Gastroesophageal sphincter (tissue), 4 donors: ENCODE measurements at places on chromosomes 11 and 22.

DNA sequence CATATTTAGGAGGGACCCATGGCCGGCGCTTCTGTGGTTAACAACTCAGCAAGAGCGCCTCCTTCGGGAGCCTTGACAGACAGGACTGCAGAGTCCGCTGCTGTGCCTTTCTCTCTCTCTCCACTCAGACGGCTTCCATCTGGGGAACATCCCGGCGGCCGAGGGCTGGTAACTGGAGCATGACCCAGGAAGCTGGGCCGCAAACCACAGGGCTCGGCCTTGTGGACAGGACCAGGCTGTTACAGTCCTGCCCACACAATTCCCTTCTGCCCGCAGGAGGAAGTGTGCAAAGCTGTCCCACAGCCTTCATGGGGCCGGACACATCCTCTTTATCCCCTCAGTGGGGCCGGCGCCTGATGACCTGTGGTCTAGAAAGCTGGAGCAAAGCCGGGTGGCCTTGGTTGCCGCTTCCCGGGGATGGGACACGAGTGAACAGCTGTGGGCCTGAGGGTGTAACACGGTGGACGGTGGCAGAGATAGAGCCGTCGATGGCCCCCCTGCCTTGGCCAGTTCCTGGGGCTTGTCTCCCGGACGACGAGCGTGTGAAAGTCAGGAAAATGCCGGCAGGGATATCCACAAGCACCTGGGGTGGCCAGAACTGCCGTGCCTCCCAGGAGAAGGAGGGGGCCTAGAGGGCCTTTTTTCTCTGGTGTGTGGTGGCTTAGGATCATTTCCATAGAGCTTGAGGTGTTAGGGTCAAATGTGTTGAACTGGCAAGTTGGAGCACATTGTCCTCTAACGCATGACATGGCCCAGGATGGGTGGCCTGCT is 50.1 kb downstream of the FBLN1 start:
- no peak overlapping the region for H3K4me3 ChIP-seq
- H3K27me3 ChIP-seq: no peaks in the 10 kb centered on the region
- peaks cover 55% of the 10 kb centered on the region for H3K4me1 ChIP-seq
- no peaks in the 10 kb centered on the region for H3K36me3 ChIP-seq
- no peak for ATAC-seq

GRCh38 chr11:35787013-35787504 is 124.5 kb downstream of the TRIM44 start:
- H3K4me3 ChIP-seq: no peak overlapping the region
- no peaks in the 10 kb centered on the region for H3K4me1 ChIP-seq

DNA sequence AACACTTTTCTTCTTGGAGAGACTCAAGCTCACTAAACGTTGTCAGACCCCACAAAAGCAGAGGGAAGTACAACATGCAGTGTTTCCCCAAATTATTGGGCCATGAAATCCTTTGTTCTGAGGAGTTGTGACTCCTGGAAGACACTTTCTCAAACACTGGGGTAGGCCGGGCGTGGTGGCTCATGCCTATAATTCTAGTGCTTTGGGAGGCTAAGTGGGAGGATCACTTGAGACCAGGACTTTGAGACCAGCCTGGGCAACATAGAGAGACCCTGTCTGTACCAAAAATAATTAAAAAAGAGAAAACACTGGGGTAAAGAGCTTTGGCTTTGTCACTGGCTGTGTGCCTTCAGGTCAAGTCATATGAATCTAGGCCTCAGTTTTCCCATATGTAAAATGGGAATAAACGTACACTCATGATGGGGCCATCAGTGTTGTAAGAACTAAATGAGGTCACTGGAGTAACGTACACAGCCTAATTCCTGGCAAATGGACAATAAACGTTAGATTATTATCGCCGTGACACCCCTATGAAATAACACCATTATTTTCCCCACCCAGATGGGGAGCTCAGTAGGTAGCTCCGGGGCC is 92.0 kb downstream of the RRM1 start:
- H3K36me3 ChIP-seq: no peaks in the 10 kb centered on the region
- H3K27ac ChIP-seq: no peak overlapping the region
- no peak for ATAC-seq

- H3K36me3 ChIP-seq: no peaks in the 10 kb centered on the region
- H3K27me3 ChIP-seq: peaks cover 61% of the 10 kb centered on the region
- no peaks in the 10 kb centered on the region for H3K4me1 ChIP-seq
- no peak overlapping the region for H3K27ac ChIP-seq
These were observed 162.6 kb downstream of the BUD13 start for GRCh38 chr11:116610190-116610589.

- H3K27ac ChIP-seq: no peak overlapping the region
- no peak overlapping the region for H3K4me3 ChIP-seq
- no peaks in the 10 kb centered on the region for H3K27me3 ChIP-seq
- H3K4me1 ChIP-seq: no peaks in the 10 kb centered on the region
These were observed 302.8 kb upstream of the NCAM1 start for GRCh38 chr11:112658431-112658878.

- H3K4me1 ChIP-seq: peaks cover 53% of the 10 kb centered on the region
- no peaks in the 10 kb centered on the region for H3K27me3 ChIP-seq
- ATAC-seq: no peak
- no peak overlapping the region for H3K4me3 ChIP-seq
- peak overlapping the region; percentile 89 for H3K27ac ChIP-seq
These were observed 11.7 kb downstream of the MICAL2 start for GRCh38 chr11:12122083-12122482.

GRCh38 chr11:64101461-64101860 is 64.5 kb downstream of the MACROD1 start:
- H3K27ac ChIP-seq: peak overlapping the region; percentile 50
- ATAC-seq: no peak
- no peaks in the 10 kb centered on the region for H3K27me3 ChIP-seq
- H3K36me3 ChIP-seq: no peaks in the 10 kb centered on the region
- no peaks in the 10 kb centered on the region for H3K4me1 ChIP-seq

- H3K4me3 ChIP-seq: no peak overlapping the region
- no peak overlapping the region for H3K27ac ChIP-seq
- no peaks in the 10 kb centered on the region for H3K4me1 ChIP-seq
- H3K27me3 ChIP-seq: peaks cover 5% of the 10 kb centered on the region
- no peaks in the 10 kb centered on the region for H3K36me3 ChIP-seq
These were observed 18.5 kb upstream of the MPZL2 start for GRCh38 chr11:118282606-118283005.

DNA sequence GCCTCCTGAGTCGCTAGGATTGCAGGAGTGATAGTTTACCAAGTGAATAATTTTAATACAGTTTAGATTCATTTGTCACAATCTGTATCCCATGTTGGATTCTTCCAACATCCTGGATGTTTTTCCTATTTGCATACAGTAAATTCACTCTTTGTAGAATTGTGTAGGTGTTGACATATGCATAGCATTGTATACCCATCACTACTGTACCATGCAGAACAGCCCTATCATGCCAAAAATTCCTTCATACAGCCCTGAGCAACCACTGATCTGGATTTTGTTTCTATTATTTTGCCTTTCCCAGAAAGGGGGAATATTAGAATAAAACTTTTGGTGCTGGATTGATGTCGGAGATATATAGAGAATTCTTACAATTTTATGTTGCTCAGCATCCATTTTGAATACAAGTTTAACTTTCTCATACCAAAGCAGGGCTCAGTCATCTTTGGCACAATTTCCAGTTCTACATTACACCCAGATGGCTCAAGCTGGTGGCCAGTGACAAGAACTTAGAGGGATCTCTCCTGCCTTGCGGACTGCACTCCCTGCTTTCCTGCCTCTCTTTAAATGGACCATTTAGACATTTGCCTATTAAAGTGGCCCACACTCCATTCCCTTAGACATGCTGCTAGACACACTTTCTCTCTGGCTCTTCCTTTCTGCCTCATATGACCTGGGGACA is 45.4 kb upstream of the CFAP300 start:
- peaks cover 21% of the 10 kb centered on the region for H3K36me3 ChIP-seq
- ATAC-seq: no peak
- H3K27ac ChIP-seq: no peak overlapping the region

DNA sequence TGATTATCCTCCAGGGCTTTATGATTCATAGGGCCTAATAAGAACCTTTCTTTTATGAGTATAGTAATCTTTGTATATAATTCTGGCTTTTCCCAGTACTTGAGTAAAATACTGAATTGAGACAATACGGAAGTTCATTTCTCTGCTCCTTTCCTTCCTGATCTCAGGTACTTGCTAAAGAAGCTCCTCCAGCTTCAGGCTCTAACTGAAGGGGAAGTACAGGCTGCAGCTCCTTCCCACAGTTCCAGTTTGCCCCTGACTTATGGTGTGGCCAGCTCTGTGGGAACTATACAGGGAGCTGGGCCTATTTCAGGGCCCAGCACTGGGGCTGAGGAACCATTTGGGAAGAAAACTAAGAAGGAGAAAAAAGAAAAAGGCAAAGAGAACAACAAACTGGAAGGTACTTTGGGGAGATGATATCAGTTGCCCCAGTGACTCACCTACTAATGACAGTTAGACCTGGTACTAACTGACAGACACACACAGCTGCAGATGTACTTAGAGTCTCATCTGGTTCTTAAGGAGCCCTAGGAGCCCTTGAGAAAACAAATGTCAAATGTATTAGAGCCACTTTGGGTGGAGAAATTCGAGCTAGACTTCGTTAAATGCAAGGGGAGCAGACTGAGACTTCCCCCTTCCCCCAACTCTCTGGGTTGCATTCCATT is 3.0 kb downstream of the TBRG1 start:
- peaks cover 34% of the 10 kb centered on the region for H3K4me1 ChIP-seq
- H3K4me3 ChIP-seq: no peak overlapping the region
- ATAC-seq: no peak
- H3K27me3 ChIP-seq: no peaks in the 10 kb centered on the region

- no peak overlapping the region for H3K27ac ChIP-seq
- H3K4me1 ChIP-seq: peaks cover 2% of the 10 kb centered on the region
- ATAC-seq: no peak
- no peaks in the 10 kb centered on the region for H3K36me3 ChIP-seq
- H3K4me3 ChIP-seq: no peak overlapping the region
- peaks cover 85% of the 10 kb centered on the region for H3K27me3 ChIP-seq
These were observed 90.6 kb upstream of the FGF3 start for GRCh38 chr11:69909561-69910518.

DNA sequence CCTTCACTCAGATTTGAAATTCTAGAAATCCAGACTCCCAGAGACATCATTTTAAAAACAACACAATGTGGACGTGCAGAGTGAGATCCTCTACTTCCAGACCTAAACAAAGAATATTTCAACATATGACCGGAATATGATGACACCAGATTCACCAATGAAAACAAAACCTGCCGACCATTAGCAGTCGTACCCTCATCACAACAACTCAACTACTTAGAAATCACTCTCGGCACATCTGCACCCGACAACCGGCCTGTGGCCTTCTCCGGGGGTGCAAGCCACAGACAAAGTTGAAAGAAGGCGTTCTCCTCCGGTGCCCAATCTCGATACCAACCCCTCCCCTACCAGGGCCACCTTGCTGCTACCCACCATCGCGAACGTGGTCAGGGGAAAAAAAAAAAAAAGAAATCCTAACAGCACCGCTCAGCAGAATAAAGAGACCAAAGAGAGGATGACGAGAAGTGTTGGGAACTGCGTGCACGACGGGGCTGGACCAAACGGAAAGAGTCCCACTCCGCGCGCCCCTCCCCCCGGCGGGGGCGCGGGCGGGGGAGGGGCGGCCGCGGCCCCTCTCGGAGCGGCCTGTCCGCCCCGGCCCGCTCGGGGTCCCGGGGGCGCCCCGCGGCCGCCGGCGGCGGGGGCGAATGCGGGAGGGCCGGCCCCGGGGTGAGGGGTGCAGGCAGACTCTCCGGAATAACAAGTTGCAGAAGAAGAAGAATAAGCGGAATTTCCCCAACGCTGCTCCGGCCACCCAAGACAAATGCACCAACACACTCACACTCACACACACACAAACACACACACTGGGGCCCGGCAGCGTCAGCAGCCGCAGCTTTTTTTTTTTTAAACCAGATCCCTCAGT is 1.7 kb downstream of the PHF21A start:
- no peaks in the 10 kb centered on the region for H3K27me3 ChIP-seq
- no peaks in the 10 kb centered on the region for H3K36me3 ChIP-seq
- no peak for ATAC-seq
- H3K4me1 ChIP-seq: peaks cover 55% of the 10 kb centered on the region

GRCh38 chr22:30028731-30029130 is 51.5 kb upstream of the HORMAD2 start:
- ATAC-seq: no peak
- no peak overlapping the region for H3K27ac ChIP-seq
- no peak overlapping the region for H3K4me3 ChIP-seq
- H3K36me3 ChIP-seq: peaks cover 54% of the 10 kb centered on the region
- no peaks in the 10 kb centered on the region for H3K4me1 ChIP-seq
- no peaks in the 10 kb centered on the region for H3K27me3 ChIP-seq

GRCh38 chr11:92473736-92474135 is 249.1 kb downstream of the FAT3 start:
- no peak overlapping the region for H3K4me3 ChIP-seq
- no peaks in the 10 kb centered on the region for H3K4me1 ChIP-seq
- ATAC-seq: no peak
- no peaks in the 10 kb centered on the region for H3K36me3 ChIP-seq
- no peak overlapping the region for H3K27ac ChIP-seq
- no peaks in the 10 kb centered on the region for H3K27me3 ChIP-seq

- H3K36me3 ChIP-seq: no peaks in the 10 kb centered on the region
- no peak overlapping the region for H3K27ac ChIP-seq
- ATAC-seq: no peak
- no peaks in the 10 kb centered on the region for H3K27me3 ChIP-seq
These were observed 69.6 kb upstream of the ALKBH3 start for GRCh38 chr11:43810929-43811596.

GRCh38 chr22:39184586-39185577 is 32.4 kb upstream of the CBX7 start:
- H3K27ac ChIP-seq: peak overlapping the region; percentile 74
- no peaks in the 10 kb centered on the region for H3K36me3 ChIP-seq
- peak; percentile 8 for ATAC-seq

DNA sequence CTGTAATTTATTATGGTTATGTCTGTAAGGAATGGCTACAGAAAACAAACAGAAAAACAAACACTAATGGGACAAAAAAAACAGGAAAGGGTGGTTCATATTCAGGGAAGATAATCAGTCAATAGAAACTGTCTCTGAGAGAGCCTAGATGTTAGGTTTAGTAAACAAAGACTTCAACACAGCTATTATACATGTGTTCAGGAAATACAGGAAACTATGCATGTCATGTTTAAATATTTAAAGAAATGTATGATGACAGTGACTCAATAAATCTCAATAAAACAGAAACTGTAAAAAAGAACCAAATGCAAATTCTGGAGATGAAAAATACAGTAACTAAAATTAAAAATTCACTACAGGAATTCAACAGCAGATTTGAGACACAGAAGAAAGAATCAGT is 76.0 kb downstream of the PACS1 start:
- no peaks in the 10 kb centered on the region for H3K4me1 ChIP-seq
- no peaks in the 10 kb centered on the region for H3K36me3 ChIP-seq
- ATAC-seq: no peak
- no peak overlapping the region for H3K27ac ChIP-seq
- no peak overlapping the region for H3K4me3 ChIP-seq

DNA sequence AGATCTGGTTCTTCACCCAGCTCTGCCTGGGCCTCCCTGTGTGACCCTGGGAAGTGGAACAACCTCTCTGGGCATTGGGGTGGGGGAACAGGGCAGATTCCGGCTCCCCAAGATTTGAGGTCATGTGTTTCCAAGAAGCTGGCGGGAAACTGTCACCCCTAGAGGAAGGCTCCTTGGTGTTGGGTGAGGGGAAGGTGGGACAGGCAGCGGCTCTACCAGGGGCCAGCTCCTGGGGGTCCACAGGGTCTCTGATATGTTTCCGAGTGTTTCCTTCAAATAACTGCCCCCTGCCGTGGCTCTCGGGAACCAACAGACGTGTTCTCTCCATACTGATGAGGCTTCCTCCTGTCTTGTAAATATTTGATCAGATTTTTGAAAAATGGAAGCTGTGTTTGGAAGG is 78.5 kb downstream of the MPPED1 start:
- no peak for ATAC-seq
- no peak overlapping the region for H3K4me3 ChIP-seq
- H3K27me3 ChIP-seq: peaks cover 72% of the 10 kb centered on the region

- ATAC-seq: no peak
- H3K27ac ChIP-seq: no peak overlapping the region
- no peak overlapping the region for H3K4me3 ChIP-seq
These were observed 125.0 kb upstream of the NARS2 start for GRCh38 chr11:78699609-78700135.
